ENCODE measurements at places on chromosomes 4 and X. TPM values are rescaled to one million over a fixed set of nuclear protein-coding genes. Genes with fewer than 3 reads are reported as not detected.
A peak's percentile ranks its signal among the peaks of the same experiment; 100 is the strongest.

DNA sequence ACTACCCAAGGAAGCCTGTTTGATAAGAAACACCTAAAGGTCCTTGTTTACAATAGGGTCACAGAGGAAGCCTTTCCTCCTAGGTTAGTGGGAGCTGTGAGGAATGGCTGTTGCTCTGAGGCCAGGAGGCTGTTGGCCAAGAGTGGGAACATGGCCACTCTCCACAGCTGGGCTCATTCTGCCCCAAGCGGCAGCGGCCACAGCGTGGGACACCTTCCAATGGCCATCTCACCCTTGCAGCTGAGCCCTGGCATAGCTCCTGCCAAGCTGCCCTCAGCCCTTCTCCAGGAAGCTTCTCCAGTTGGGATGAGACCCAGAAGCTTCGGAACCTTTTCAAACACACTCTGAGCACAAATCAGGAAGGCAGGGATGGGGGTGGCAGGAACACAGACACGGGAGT, 111.8 kb upstream of the MAP3K15 start:
- no peaks in the 10 kb centered on the region for H3K27me3 ChIP-seq
- H3K4me3 ChIP-seq, result no peak overlapping the region
- peaks cover 17% of the 10 kb centered on the region for H3K4me1 ChIP-seq
- H3K27ac ChIP-seq, result no peak overlapping the region
- no peak for DNase-seq
- H3K36me3 ChIP-seq, result no peaks in the 10 kb centered on the region

CLCN5 gene
- total RNA-seq, result 8.2 TPM

DNA sequence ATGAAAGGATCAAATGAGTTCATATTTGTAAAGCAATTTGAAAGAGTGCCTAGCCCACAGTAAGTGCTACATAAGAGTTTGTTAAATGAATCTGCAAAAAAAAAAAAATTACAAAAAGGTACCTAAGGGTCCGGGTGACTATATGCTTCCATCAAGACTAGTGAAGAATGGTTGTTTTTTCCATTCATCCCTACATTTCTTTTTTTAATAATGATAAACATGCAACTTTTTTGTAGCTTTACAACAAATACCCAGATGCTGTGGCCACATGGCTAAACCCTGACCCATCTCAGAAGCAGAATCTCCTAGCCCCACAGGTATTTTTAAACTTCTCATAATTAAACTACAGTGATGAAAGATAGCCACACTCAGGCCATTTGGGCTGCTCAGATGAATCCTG, 4.3 kb downstream of the SPP1 start:
- H3K4me1 ChIP-seq, result no peaks in the 10 kb centered on the region
- H3K4me3 ChIP-seq, result no peak overlapping the region
- no peak overlapping the region for H3K27ac ChIP-seq
- DNase-seq, result no peak

GRCh38 chrX:134256684-134257083, 19.7 kb downstream of the CCDC160 start:
- no peak overlapping the region for H3K4me3 ChIP-seq
- H3K27ac ChIP-seq, result no peak overlapping the region
- H3K27me3 ChIP-seq, result no peaks in the 10 kb centered on the region
- no peaks in the 10 kb centered on the region for H3K4me1 ChIP-seq
- H3K36me3 ChIP-seq, result no peaks in the 10 kb centered on the region

- no peak overlapping the region for H3K4me3 ChIP-seq
- no peak overlapping the region for H3K27ac ChIP-seq
- no peaks in the 10 kb centered on the region for H3K36me3 ChIP-seq
These were observed 342.8 kb downstream of the RAPGEF2 start for GRCh38 chr4:159445692-159446091.

NAA11 gene
- total RNA-seq, result not detected

TSC22D3 gene
- 579 TPM for total RNA-seq

DNA sequence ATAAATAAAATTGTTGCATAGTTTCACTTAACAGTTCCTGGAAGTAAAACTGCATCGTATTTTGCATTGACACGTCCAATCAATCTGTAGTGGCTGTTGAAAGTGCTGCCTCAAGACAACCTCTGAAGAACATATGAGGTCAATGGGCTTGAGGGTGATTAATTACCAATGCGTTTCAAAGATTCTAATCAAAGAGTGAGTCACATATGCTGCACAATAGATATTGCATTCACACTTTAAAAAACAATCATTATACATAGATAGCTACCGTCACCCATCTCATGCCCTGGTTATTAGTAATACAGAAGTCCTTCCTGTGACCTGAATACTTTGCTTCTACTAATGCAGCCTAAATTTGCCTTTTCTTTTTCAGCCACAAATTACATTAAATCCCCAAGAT, 743.3 kb upstream of the SLIT2 start:
- no peak overlapping the region for H3K4me3 ChIP-seq
- H3K27ac ChIP-seq, result no peak overlapping the region
- no peaks in the 10 kb centered on the region for H3K27me3 ChIP-seq
- no peak for DNase-seq

HNRNPH2 gene
- total RNA-seq, result 71.0 TPM

GRCh38 chr4:20273793-20274192, 22.1 kb downstream of the SLIT2 start:
- no peaks in the 10 kb centered on the region for H3K4me1 ChIP-seq
- no peaks in the 10 kb centered on the region for H3K27me3 ChIP-seq
- no peak overlapping the region for H3K27ac ChIP-seq
- H3K36me3 ChIP-seq, result no peaks in the 10 kb centered on the region
- no peak for DNase-seq

DNA sequence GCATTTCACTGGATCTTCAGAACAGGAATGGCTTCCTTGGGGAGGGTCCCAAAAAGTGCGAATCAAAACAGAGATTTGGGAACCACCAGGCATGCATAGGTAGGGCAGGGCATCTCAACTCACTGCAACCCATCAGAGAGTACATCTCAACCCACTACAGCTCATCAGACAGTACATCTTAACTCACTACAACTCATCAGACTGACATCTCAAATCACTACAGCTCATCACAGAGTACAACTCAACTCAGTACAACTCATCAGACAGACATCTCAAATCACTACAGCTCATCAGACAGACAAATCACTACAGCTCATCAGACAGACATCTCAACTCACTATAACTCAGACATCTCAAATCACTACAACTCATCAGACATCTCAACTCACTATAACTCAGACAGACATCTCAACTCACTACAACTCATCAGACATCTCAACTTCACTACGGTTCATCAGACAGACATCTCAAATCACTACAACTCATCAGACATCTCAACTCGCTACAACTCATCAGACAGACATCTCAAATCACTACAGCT, 47.5 kb upstream of the CLDN34 start:
- no peak overlapping the region for H3K4me3 ChIP-seq
- no peaks in the 10 kb centered on the region for H3K27me3 ChIP-seq
- no peaks in the 10 kb centered on the region for H3K36me3 ChIP-seq
- H3K4me1 ChIP-seq, result no peaks in the 10 kb centered on the region
- H3K27ac ChIP-seq, result no peak overlapping the region
- no peak for DNase-seq

IDH3G gene
- 68.7 TPM for total RNA-seq

DNA sequence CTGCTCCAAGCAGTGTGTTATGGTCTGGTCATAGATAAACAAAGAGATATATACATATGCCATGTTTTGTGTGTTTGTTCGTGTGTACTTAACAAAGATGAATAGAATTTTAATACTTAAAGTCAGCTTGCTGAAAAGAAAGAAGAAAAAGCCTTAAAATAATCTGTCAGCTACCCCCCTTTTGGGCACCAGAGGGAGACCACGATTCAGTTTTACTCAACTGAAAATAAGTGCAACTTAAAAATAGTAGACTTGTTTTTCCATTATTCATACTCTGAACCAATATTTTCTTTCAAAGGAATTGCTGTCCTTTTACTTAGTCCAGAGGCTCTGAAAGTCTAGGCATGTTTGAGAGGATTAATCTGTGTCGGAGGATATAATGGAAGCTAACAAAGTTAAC, 181.7 kb upstream of the AGTR2 start:
- no peaks in the 10 kb centered on the region for H3K27me3 ChIP-seq
- H3K4me3 ChIP-seq, result no peak overlapping the region
- DNase-seq, result no peak
- H3K4me1 ChIP-seq, result no peaks in the 10 kb centered on the region
- H3K27ac ChIP-seq, result no peak overlapping the region

HOPX gene
- 8.1 TPM for total RNA-seq

GRCh38 chrX:120439921-120440320, 29.2 kb downstream of the LAMP2 start:
- H3K27ac ChIP-seq, result no peak overlapping the region
- no peaks in the 10 kb centered on the region for H3K36me3 ChIP-seq
- H3K4me1 ChIP-seq, result no peaks in the 10 kb centered on the region
- no peaks in the 10 kb centered on the region for H3K27me3 ChIP-seq
- DNase-seq, result no peak

DNA sequence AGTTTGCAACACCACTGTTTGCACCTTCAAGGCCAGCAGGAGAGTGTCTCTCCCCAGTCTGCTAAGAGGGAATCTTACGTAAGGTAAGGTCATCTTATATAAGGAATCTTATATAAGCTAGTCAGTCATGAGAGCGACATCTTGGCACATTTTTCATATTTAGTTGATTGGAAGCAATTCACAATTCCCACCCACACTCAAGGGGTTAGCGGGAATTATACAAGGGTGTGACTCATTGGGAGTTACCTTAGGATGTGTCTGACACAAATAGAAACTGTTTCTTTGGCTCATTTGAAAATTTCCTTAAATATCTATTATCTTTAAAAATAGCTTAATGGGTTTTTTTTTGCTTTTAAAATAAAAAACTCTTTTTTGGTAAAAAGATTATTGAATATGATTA, 62.1 kb upstream of the GRPR start:
- no peak for DNase-seq
- H3K27ac ChIP-seq, result no peak overlapping the region
- H3K36me3 ChIP-seq, result no peaks in the 10 kb centered on the region
- H3K4me1 ChIP-seq, result no peaks in the 10 kb centered on the region

DNA sequence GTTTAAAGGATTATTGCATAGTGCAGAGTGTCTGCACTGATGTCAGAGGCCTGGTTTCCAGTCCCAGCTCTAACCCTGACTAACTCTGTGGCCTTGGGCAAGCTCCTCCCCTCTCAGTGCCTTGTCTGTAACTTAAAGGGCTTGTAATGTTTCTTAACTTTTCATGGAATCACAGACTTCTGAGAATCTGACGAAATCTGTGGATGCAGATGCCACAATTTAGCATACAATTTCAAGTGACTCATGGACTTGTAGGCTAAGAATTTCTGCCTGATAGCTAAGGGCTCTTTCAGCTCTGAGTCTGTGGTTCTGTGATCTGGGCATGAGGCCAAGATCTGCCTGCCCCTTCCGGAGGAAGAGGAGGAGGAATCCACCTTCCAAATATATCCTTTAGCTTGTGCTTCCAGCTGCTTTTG, 236.9 kb downstream of the AR start:
- H3K4me3 ChIP-seq, result no peak overlapping the region
- H3K36me3 ChIP-seq, result no peaks in the 10 kb centered on the region
- H3K27me3 ChIP-seq, result no peaks in the 10 kb centered on the region
- H3K27ac ChIP-seq, result peak overlapping the region; percentile 52
- H3K4me1 ChIP-seq, result no peaks in the 10 kb centered on the region
- DNase-seq, result no peak

IL3RA gene
- total RNA-seq, result 3.5 TPM

UTP14A gene
- 16.3 TPM for total RNA-seq

TLR2 gene
- total RNA-seq, result 167 TPM

DNA sequence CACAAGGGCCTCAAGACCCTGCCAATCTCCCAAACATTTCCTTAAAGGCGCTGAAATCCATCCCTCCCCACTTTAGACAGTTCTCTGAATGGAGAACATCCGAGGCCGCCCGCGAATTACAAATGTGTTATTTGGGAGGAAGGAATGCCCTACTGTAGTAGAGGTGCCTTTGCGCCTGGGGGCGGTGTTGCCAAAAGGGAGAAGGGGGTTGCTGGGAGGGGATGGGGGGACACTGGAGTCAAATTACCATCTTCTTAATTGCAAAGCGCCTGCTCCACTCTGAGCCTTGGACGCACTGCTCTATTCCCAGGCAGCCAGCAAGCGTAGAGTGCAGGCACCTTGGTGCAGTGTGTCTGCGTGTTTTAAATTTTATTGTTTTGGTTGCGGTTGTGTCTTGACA, 2.7 kb downstream of the TMEM255A start:
- H3K27ac ChIP-seq, result no peak overlapping the region
- peaks cover 42% of the 10 kb centered on the region for H3K27me3 ChIP-seq
- H3K36me3 ChIP-seq, result no peaks in the 10 kb centered on the region
- DNase-seq, result no peak
- H3K4me1 ChIP-seq, result no peaks in the 10 kb centered on the region
- peak overlapping the region; percentile 62 for H3K4me3 ChIP-seq

Measured in spleen (tissue), 13 donors.